ENCODE measurements at places on chromosomes 7 and 10.

DNA sequence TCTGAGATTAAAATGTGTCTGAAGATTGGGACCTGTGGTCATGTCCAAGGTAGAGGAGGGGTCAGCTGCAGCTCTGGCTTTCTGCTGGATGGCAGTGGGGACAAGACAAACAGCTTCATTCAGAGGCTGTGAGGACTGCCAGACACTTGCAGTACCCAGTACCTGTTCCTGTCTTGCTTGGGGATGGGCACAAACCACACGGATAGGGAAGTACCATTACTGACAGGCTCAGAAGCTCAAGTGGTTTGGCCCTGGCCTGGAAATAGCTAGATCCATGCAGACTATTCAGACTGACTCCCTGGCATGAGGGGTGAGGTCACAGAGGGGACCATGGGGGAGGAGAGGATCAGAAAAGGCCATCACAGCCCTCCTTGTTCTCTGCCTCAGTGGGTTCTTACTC lies 56.0 kb upstream of the COMTD1 start:
- DNase-seq = no peak

GRCh38 chr7:15561835-15562234 lies at the start of gene AGMO:
TSS of gene AGMO (minus strand) at chr7:15562015.
- no peak for DNase-seq

DNA sequence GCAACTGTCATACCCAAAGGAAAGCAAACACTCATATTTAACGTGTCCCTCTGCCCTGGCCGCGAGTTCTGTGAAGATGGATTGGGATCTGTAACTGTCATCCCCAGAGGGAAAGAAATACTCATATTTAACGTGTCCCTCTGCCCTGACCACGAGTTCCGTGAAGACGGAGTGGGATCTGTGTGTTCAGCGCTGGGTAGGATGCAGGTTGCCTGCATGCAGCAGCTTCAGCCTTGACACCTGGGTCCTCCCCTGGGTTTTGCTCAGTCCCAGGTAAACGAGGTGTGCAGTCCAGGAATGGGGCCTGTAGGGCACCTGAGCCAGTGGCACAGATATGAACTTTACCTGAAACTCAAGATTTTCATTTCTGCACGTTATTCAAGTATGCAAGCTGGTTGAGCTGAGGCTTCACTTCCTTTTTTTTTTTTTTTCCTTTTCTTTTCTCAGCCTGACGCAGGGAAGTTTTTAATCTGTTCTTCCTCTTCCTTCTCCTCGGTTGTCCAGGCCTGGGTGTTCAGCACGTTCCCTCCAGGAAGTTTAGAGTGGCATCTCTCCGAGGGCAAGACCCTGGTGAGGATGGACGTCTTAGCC lies 159.0 kb upstream of the SHH start:
- no peak for DNase-seq

DNA sequence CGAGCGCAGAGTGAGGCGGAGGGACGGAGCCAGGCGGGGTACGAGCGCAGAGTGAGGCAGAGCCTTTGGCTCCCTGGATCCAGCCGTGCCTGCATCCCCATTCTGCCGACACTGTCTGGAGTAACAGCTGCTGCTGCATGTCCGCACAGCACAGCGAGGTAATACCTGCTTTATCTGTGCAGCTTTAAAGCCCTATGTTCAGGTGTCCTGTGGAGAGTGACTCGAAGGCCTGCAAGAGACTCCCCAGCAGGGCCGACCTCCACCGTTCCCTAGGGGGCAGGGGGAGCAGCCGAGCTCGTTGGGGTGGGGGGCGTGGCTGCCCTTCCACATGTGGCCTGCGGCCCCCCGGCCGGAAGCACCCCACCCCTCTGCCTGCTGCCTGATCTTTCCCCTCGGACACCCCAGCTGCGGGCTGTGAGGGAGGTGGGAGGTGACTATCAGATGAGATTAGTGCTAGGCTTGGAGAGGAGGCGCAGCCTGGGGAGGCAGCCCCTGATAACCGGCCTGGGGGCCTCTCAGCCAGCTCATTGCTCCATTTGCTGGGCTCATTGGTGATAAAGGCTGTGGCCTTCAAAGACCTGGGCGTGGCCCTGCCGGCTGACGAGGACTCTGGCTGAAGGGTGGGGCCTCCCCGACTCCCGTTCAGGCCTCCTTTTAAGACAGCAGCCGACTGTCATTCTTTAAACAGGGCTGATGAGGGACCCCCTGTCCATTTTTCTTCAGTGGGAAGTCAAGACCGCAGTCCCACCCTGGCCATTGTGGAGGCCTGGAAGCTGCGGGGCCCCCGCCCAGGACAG lies 8.0 kb downstream of the VENTX start:
- DNase-seq = no peak

- DNase-seq = no peak
Observed at GRCh38 chr7:98203261-98203963, 7.8 kb upstream of the BHLHA15 start.

DNA sequence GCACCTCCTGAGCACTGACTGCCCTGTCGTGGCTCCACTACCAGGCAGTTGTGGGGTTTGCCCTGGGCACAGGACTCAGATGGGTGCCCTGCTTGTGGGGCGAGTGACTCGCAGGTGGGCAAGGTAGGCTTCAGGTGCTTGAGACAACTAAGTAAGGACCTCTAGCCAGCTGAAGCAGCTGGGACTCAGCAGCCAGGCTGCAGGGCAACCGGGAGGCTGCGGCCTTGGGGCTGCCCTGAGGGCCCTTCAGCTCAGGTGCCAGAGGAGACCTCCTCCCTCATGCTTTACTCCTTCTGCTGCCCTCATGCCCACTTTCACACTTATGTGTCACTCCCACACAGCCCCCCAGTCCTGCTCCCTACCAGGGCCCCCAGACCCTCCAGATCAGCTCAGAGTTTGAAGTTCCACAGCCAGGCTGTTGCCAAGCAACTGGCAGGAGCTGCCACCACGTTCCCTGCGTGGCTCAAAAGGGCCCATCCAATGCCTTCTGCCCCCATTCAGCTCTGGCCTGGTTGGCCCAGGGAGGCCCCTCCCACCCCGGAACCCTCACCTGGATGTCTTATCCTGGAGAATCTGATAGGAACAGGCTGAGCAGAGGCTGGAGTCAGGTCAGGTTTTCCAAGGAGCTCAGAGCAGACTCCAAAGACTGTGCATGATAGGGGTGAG lies 10.0 kb downstream of the TLX1 start:
- no peak for DNase-seq

GRCh38 chr10:94016727-94017714 lies 23.3 kb downstream of the PLCE1 start:
- DNase-seq = no peak

GRCh38 chr7:29401769-29402168 lies 161.9 kb upstream of the PRR15 start:
- DNase-seq = no peak

- DNase-seq = peak; percentile 17
Observed at GRCh38 chr7:112510001-112510742, 29.4 kb downstream of the LSMEM1 start.

- no peak for DNase-seq
Observed at GRCh38 chr10:18647945-18648344, 3.4 kb downstream of the NSUN6 start.

GRCh38 chr7:137873524-137873923 lies 26.8 kb upstream of the DGKI start:
- DNase-seq = peak; percentile 63

DNA sequence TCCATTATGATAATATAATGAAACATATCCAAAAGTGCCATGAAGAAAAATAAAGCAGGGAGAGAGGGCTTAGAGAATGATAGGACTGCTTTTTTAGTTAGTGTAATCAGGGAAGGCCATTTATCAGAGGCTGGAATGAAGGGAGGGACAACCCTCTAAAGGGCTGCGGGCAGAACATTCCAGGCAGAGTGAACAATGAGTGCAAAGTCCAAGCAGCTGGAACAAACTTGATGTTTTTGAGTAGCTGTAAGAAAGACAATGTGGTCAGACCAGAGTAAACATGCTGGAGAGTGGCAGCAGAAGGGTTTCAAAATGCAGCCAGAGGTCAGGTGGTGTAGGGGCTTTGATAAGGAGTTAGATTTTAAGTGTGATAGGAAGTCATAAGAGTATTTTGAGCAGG lies 65.6 kb upstream of the CCDC6 start:
- no peak for DNase-seq

GRCh38 chr10:3119796-3120459 lies 52.6 kb downstream of the PFKP start:
- DNase-seq = no peak

DNA sequence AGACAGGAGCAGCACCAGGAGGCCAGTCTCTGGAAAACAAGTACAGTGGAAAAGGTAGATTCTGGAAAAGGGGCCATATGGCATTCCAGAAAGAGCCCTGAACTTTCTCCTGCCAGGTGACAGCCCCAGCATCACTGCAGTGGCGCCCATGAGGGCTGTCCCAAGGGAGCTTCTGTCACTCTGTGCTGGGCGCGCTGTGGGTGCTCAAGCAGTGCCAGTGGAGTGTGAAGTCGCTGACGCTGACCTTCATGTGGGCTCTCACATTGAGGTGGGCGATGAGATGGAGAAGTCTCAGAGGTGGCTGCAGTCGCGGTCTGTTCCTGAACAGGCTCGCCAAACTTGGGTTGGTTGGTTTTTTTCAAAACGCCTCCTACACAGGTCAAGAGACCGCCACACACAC lies 38.2 kb downstream of the FKBP6 start:
- DNase-seq = no peak

Measured in activated CD4-positive, alpha-beta T cell treated with anti-CD3 and anti-CD28 coated beads, Interleukin-2, Interleukin-4, amounts not matched to agents 100 ng/mL and 50 ng/mL, durations not matched to agents 16 hours and 8 hours (primary cell).